ENCODE measurements at places on chromosomes 12 and 14.

GRCh38 chr14:75374911-75375310, 52.9 kb upstream of the JDP2 start:
- DNase-seq: no peak

- DNase-seq: no peak
These were observed 23.0 kb upstream of the REP15 start for GRCh38 chr12:27673101-27673718.

DNA sequence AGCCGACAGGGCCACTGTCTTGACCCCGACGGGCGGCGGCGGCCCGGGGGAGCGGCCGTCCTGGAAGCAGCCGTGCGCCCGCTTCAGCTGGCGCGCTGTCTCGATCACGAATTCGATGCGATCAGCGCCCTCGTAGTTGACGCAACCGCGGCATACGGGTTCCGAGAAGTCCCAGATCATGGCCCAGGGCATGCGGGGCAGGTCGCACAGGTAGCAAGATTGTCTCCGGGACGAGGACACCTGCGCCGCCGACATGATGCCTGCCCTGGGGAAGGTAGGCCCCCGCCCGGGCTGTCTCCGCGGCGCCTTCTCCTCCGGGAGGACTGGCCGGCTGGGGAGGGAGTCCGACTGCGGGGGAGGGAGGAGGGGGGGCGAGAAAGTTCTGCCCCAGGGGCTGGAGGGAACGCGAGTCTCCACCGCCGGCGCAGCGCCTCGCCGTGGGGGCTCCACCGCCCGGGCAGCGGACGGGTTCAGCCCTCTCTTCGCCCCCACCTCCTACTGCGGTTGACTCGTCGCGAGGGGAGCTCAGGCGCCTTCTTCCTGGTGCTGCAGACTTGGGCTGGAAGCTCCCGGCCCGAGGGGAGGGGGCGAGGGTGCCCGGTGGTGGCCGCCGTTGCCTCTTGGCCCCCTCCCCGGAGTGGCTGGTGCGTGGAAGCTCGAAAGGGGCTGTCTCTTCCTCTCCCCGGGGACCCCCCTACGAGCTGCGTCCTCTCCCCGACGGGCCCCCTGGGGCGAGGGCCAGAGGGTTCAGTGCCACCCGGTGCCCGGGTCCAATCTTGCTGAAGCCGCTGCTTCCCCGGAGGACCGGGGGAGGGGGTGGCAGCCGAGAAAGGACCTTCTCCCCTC, 747 bp downstream of the IRF2BPL start:
- DNase-seq: peak; percentile 54

DNA sequence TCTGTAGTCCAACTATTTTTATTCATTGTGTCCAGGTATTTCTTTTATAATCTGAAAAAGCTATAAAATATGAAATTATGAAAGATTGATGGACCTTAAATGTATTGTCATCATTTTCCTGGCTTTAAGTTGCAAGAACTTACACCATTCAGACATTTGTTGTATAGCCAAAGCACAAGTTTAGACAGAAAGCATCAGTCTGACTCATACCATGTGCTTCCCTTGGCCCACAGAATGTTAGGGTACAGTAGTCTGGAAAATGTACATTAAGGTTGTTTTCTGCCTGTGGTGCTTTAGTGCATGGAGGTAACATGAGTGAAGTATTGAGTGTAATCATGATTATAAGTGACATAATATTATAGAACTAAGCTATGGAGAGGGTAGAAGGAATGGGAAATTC, 1002.5 kb downstream of the BCL11B start:
- no peak for DNase-seq

GRCh38 chr14:51087031-51087441, 7.9 kb downstream of the TRIM9 start:
- DNase-seq: no peak

DNA sequence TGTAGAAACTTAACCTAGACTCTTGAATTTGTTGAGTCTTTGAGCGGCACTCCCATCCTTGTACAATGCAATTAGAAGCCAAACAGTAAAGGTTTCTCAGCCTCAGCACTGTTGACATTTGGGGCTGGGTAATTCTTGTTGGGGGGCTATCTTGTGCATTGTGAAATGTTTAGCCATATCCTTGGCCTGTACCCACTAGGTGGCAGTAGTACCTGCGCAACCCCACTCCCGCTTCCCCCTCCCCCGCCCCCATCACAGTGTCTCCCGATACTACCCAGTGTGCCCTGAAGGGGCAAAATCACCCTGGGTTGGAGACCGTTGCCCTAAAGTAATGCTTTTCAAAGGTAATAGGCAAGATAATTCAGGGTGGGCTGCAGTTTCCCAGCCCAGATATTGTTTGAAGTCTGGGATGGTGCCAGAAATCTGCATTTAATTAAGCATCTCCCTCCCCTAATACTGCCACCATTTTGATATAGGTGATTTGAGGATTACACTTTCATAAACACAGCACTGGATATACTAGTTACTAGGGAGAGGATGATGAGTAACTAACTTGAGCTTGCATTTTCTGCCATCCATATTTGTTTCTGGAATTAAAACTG, 1.8 kb downstream of the COX6A1 start:
- peak; percentile 67 for DNase-seq

DNA sequence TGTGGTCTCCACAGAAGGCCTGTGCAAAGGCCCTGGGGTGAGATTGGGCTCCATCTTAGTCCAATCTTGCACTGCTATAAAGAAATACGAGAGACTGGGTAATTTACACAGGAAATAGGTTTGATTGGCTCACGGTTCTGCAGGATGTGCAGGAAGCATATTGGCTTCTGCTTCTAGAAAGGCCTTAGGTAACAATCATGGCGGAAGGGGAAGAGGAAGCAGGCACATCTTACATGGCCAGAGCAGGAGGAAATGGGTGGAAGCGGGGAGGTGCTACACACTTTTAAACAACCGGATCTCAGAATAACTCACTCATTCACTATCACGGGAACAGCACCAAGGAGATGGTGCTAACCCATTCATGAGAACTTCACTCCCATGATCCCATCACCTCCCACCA, 55.4 kb downstream of the FAR2 start:
- no peak for DNase-seq

DNA sequence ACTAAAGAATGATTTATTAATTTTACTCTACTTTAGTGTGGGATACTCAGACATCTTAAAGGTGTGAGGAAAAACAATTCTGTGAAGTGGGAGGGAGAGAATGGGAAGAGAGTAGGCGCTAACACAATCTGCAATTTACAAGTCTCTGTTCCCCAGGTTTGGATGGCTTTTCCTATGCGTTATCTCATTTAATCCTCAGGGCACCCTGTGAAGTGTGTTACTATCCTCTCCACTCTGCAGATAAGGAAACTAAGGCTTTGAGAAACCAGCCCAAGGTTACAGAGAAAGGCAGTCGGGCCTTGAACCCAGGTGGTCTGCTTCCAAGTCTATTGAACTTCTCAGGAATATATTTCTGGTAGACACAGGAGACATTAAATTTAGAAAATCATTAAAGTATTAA, 36.2 kb upstream of the TUBA1C start:
- DNase-seq: no peak

DNA sequence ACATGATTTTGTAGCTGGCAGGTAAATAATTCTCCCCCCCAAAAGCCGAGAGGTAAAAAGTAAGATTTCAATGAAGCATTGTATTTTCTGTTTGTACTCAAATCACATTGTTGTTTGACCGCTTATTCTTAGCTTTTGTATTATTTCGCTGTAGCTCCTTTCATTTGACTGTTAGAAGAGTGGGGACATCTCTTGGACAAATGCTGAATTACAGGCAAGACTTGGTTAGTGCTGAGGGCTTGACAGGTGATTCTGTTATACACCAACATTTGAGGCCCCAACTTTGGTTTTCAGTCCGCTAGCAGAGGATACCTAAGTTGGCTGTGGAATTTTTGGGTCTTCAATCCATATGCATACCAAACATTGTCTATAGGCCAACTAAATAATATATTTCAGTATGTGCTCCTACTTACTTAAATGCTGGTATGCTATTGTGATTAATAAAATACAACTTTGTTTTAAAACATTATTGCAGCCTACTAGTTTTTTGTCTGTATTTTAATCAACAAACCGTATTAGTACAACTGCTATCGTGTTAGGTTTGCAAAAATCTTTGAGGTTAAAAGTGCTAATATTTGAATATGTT, 102.2 kb downstream of the ERC1 start:
- peak; percentile 60 for DNase-seq

DNA sequence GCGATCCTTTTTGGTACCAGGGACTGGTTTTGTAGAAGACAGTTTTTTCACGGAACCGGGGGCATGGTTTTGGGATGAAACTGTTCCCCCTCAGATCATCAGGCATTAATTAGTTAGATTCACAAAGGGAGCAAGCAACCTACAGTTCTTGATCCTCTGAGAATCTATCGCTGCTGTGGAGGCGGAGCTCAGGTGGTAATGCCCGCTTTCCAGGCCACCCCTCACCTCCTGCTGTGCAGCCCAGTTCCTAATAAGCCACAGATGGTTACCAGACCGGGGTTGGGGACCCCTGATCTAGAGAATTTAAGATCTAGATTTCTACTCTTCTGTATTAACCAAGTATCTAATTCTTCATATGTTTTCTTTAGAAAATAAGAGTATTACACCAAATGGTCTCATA, 4.8 kb downstream of the ARHGAP5 start:
- no peak for DNase-seq

DNA sequence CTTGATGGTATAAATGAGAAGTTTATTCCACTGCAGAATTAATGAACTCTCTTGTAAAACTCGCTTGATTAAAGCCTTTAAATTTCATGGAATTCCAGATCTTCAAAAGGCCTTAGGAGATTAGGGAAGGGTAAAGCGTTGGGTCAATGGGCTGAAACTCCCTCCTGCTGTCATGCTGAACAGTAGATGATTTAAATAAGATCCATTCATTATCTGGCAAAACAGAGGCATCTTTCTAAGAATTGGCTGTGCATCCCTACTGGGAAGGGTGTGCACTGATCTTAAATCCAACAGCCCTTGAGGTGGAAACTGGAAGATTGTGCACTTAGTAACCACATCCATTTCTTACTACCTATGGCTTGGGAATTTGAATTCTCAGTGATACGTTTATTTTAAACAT, 56.0 kb downstream of the PLCZ1 start:
- DNase-seq: no peak

- DNase-seq: no peak
These were observed 12.9 kb upstream of the TRIM9 start for GRCh38 chr14:51107801-51108200.

DNA sequence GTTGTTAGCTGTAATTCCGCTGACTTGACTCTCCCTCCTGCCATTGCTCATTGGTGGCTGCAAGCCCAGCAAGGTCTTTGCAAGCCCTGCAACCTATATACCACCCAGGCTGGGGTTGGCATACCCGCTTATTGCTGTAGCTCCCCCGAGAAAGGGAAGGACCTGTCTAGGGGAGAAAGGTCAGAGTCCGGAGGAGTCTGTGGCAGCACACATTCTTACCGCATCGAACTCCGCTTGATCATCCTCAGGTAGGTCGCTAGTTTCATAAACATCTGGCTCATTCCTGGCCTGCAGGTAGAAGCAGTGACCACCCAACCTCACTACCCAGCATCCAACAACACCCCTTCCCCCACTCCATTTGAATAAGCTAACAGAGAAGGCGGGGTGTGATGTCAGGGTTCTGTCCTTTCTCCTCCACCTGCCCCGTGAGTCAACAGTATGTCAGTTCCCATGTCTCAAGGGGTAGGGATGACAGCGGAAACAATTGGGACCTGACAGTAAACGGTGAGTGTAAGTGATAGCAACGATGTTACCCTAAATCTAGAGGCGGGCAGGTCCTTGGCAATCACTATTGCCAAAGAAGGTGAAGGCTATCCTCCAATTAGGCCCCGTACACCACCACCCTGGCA, 1.1 kb downstream of the DCTN2 start:
- no peak for DNase-seq

DNA sequence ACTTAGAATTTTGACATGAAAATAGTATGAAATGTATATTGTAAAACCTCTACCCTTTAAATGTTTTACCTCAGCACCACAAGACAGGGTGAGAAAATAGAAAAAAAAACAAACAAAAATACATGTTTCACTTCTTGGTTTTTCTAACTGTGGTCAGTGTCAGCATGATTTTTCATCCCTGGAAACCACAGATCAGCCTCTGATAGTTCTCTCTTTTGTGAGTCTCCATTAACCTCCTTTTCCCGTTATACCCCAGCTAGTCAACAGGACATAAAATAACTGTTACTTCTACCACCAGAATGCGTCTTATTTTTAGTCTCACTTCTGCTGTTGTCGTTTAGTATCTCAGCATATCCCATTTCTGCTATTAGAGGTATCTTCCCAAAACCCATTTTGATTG, 48.3 kb upstream of the KCNMB4 start:
- no peak for DNase-seq

- no peak for DNase-seq
These were observed 7.5 kb downstream of the TBK1 start for GRCh38 chr12:64459394-64459891.

DNA sequence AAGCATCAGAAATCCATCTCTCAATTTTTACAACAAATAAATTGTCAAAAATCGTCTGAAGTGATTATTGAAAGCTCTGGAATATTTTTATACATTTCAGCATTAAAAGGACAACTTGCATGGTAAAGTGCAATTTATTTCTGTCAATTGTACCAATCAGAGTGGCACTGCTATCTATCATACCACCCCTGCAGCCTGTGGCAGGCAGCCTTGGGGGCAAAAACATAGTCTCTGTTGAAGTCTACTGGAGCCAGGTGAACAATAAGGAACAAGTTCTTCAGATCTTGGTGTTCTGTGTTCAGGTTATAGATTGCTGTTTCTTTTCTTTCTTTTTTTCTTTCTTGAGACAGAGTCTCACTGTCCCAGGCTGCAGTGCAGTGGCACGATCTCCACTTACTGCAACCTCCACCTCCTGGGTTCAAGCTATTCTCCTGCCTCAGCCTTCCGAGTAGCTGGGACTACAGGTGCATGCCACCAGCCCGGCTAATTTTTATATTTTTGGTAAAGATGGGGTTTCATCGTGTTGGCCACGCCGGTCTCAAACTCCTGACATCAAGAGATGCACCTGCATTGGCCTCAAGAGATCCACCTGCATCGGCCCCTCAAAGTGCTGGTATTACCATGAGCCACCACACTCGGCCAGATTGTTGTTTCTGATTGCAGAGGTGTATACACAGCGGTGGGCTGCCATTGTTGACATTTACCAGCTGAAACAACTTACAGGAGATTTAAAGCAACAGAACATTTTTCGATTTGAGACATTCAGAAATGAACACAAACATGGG, 629.6 kb downstream of the SLC16A7 start:
- no peak for DNase-seq

GRCh38 chr12:6040815-6041214, 83.7 kb downstream of the VWF start:
- DNase-seq: no peak

DNA sequence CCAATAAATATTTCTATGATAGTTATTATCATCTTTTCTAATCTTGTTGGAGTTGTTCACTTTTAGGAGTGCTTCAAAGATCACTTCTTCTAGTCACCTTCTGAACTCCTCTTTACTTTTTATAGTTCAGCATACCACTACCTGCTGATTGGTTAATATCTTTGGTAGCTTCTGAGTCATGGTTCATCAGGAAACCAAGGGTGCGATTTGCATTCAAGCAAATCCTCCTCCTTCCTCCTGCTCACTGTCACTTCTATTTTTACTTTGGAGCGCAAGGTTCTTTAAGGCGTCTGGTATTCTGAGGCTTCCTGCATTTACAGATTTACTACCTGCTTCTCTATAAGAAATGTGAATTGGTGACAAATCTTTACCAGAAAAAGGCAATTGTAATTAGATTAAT, 24.0 kb downstream of the SYT1 start:
- peak; percentile 78 for DNase-seq
